ENCODE measurements at places on chromosomes 3 and 15.

GRCh38 chr3:64234571-64234970 is 9.3 kb upstream of the PRICKLE2 start:
- no peak for DNase-seq

- no peak for DNase-seq
Observed at GRCh38 chr3:17894434-17895060, 152.1 kb upstream of the TBC1D5 start.

DNA sequence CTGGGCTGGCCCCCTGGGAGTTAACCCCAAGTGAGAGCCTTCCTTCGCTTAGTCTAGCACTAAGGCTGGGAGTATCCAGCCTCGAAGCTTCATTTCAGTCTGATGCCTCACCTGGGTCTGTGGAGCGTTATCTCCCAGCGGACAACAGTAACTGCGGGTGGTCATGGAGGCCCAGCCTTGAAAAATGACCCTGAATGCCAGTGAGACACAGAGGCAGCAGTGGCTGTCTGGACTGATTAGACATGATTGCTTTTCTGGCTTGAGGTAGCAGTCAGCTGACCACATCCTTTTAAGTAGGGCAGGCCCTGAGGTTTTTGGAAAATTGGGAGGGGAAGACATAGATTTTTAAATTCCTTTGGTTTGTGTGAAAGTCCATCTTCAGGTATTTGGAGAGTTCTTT is 28.2 kb upstream of the TRIM59 start:
- DNase-seq = no peak

GRCh38 chr3:157066335-157067098 is 93.4 kb downstream of the CCNL1 start:
- no peak for DNase-seq
